Neural crest cell (in vitro differentiated cells): ENCODE measurements at places on chromosomes 16 and 17. TPM values are rescaled to one million over a fixed set of nuclear protein-coding genes. Genes with fewer than 3 reads are reported as not detected.

DNA sequence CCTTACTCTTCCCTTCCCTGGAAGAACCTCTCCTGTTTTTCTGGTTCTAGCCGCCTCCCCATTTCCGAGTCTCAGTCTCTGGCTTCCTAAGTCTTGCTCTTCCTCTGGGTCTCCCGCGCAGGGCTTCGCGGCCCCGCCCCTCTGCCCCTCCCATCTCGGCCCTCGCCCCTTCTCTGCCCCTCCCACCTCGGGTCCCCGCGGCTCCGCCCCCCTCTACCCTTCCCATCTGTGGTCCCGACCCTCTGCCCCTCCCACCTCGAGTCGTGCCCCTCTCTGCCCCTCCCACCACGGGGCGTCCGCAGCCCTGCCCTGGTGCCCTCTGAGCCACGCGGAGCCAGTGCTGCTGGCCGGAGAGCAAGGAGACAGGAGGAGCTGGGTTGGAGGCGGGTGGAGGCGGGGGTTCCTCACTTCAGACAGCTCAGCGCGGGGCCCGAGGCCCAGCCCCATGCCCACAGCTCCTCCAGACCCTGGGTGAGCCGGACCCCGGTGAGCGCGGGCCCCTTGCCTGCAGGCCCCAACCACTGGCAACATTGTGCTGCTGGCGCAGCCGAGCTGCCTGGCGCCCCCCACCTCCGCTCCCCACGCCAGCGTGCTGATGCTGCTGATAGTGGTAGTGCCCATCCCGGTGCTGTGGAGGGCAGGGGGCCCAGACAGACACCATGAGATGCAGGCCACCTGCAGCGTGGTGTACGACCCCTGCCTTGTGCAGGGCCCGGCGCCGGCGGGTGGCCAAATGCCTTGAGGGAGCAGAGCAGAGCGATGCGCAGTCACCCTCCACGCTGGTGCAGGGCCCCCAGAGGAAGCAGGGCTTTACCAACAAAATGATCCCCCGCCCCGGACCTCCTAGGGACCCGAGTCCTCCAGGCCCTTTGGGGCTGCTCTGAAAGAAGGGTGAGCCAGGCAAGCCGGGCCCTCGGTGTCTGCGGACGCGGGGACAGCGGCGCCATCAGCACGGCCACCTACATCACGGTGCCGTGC, 2115.3 kb downstream of the TP53TG3F start:
- DNase-seq, result no peak

DNA sequence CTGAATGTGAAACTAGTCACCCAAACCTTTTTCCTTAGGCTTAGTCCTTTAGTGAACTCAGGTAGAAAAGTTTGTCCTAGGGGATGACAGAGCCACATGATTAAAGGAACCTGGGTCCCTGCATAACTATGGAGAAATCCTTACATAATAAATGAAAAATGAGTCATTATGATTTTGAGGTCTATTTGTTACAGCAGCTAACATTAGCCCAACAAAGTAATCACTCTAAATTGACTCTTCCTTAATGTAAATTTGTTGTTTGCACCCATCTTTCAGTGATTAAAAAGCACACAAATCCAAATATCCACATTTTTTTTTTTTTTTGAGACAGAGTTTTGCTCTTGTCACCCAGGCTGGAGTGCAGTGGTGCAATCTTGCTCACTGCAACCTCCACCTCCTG, 32.0 kb downstream of the OGFOD1 start:
- DNase-seq, result no peak

GRCh38 chr17:78722246-78722761, 59.8 kb downstream of the CYTH1 start:
- DNase-seq, result no peak

GRCh38 chr16:1651974-1652312, 26.1 kb upstream of the JPT2 start:
- DNase-seq, result no peak

- DNase-seq, result no peak
Observed at GRCh38 chr17:10094797-10095196, 103.6 kb downstream of the GAS7 start.

DNA sequence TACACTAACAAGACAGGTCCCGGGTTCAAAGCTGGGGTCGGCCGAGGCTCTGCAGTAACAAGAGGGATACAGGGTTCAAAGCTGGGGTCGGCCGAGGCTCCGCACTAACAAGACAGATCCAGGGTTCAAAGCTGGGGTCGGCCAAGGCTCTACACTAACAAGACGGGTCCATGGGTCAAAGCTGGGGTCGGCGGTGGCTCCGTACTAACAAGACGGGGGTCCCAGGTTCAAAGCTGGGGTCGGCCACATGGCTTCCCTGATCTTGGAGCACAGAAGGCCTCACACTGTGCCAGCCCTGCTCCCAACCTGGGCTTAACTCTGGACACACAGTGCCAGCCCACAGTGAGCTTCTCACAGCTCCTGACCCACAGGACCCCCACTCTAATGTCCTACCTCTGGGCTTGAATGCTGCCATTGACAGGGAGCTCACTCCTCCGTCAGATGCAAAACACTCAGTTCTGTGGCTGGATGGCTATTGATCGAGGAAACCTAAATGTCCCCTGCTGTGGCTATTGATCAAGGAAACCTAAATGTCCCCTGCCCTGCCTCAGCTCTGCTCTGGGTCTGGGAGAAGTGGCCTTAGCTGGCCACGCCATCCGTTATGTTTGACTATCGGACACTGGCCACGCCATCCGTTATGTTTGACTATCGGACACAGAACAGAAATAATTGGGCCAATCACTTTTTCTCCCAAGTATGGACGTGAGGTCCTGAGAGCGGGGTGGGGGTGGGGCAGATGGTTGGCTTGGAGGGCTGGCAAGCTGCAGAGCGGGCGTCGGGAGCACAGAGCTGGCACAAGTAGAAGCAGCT, 54.6 kb upstream of the DOC2B start:
- DNase-seq, result no peak

DNA sequence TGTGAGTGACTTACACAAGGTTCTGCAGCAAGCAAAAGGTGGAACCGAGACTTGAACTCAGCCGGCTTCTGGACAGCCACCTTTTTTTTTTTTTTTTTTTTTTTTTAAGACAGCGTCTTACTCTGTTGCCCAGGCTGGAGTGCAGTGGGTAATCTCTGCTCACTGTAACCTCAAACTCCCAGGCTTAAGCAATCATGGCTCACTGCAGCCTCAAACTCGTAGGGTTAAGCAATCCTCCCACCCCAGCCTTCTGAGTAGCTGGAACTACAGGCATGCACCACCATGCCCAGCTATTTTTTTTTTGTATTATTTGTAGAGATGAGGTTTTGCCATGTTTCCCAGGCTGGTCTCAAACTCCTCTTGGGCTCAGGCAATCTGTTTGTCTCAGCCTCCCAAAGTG, 55.2 kb upstream of the GOT2 start:
- DNase-seq, result no peak

DNA sequence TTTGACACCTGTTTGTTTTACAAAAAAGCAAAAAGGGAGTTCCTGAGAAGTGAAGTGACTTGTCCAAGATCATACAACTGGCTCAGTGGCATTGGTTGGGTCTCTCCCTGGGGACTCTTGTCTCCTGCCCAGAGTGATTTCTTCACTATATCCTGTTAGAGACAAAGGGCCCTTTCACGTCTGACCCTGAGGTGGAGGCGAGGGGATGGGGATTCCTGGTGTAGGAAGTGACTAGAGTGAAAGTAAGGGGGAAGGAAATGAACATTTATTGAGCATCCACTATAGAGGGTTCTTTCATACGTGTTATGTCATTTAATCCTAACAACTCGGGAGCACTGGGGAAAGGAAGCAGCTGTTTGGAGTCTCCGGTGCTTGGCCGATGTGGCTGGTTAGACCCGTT, 9.0 kb downstream of the ITGB3 start:
- no peak for DNase-seq

- no peak for DNase-seq
Observed at GRCh38 chr17:80406146-80406545, 8.8 kb upstream of the ENDOV start.

DNA sequence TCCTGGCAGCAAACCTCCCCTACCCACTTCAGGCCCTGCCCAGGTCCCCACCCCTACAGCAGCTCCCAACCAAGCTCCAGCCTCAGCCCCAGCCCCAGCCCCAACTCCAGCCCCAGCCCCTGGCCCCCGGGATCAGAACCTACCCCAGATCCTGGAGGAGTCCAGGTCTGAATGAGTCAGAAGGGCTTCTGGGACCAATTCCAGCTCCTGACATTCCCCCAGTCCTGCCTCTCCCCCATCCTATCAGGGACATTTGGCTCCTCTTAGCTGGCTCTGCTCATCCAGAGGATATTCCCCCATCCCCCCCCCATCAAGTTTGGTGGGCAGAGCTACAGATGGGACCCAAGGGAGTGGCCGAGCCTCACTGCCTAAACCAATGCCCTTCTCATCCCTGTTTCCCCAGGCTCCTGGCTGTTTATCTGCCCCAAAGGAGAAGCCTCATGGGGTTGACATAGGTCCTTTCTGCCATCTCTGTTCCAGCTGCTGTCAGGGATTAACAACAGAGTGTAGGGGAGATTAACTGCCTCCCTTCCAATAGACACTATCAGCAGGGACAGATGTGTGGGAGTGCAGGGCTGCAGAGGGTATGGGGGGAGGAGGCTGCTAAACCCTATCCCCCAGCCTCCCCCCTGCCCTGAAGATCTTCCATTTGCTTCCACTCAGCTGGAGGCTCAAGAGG, 16.5 kb downstream of the CNTNAP1 start:
- DNase-seq, result no peak

DNA sequence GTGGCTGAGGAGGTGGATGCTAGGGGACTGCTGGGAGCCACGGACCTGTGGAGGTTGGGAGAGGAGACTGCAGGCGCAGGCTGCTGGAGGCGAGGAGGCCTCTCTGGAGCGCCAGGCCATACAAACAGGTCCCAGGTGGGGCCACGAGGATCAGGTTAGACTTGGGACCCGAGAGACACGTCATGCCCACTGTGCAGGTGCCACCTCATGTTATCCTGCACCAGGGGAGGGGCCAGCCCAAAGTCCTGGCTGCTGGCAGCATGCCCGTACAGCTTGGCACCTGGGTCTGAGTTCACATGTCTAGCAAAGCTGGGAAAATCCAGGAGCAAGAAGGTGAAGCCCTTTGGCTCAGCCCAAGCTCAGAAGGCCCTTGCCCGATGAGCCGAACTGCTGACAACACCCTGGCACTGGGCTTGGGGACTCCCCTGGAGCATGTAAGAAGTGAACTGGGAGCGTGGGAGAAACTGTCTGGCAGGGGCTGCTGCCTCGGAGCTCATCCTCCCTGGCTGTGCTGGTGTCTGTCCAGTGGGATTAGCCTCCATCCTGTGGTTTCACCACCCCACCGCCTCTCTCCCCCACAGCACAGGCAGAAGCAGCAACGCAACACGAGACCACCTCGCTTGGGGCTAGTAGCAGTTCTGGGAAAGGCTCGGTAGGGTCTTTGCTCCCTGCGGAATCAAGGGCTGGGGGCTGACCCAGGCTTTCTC, 5.3 kb downstream of the ARHGDIA start:
- no peak for DNase-seq

- DNase-seq, result no peak
Observed at GRCh38 chr17:60959011-60959410, 281.4 kb downstream of the BCAS3 start.

DNA sequence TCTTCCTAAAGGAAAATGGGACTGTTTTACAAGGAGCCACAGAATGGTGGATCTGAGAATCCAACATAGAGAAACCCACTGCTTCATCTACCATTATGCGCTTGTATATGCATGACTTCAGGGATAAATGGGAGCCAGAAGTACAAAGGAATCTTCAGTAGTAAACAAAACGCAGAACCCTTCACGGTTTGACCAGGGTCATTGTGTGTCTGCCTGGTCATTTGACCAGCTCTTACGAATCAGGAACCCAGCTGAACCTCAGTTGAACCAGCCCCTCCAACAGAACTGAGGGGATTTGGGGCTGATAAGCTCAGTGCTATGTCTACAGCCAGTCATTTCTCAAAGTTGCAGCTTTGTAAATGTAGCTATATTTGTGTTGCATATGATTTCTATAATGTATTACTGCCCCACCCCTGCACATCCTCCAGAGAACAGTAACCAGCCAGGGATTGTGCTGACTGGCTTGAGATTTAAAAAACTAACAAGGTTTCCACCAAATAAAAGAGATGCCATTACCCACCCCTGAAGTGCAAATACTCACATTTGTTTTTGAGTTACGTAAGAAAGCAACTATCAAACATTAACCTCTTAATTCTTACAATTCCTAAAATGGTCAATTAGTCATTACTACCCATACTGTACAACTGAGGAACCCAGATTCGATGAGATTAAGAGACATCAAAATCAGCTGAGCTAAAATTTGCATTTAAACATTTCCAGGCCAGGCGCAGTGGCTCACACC, 6.3 kb downstream of the CMTM4 start:
- DNase-seq, result no peak

- no peak for DNase-seq
Observed at GRCh38 chr17:36942019-36942599, 4.8 kb downstream of the LHX1 start.

GRCh38 chr16:54647725-54648221, 282.9 kb upstream of the IRX5 start:
- DNase-seq, result no peak

- DNase-seq, result no peak
Observed at GRCh38 chr17:34837876-34838478, 123.3 kb downstream of the CCT6B start.

DNA sequence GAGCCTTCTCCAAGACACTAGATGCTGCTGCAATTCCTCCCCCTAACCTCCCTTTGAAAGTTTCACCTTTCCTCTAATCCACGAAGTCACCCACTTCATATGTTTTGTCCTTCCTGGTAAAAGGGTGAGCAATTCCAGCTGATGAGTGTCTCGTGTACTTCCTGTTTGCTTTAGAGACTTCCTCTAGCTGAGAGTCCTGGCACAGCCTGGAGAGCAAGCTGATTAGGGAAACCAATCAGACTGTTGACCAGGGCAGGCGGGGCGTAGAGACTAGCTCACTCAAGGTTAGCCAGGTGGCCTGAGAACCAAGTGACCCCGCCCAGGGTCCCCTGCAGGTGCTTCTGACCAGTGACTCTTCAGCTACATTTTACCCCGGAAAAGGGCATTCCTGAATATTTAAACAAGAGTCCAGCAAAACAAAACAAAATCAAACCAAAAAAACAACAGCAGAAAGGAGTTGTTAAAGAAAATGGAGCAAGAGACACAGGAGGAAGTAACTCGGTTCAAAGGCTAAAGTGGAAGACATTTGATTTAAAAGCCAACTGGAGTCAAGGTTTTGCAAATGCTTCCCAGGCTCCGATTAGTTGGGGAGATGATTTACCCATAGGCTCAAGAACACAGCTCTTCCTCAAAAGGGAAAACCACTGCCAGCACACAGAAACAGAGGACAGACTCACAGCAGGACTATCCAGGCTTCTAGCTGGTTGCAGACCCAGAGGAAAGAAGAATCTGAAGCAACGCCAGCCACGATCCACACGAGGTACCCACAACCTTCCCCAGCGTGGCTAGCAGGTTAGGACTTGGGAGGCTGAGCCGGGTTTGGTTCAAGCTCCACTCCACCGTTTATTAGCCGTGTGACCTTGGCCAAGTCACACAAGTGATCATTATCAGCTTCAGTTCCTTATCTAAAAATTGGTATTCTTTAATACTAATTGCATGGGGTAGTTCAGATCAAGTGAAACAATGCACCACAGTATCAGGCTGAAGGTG, 13.4 kb downstream of the HSPB9 start:
- no peak for DNase-seq

Gene TELO2
- 77.9 and 87.5 TPM in 2 replicates for total RNA-seq

Gene CCP110
- 35.2 and 36.3 TPM in 2 replicates for total RNA-seq

Gene TBC1D3I
- total RNA-seq, result 0.71 and 0.96 TPM in 2 replicates

Gene DHRS7C
- not detected in 2 replicates for total RNA-seq

Gene OTOP3
- not detected in 2 replicates for total RNA-seq

Gene TOB1
- total RNA-seq, result 26.2 and 29.5 TPM in 2 replicates

Gene CDRT15L2
- not detected in 2 replicates for total RNA-seq

Gene CD300LB
- total RNA-seq, result not detected in 2 replicates

Gene ASGR1
- 9.6 and 11.2 TPM in 2 replicates for total RNA-seq

Gene KRTAP4-11
- total RNA-seq, result not detected in 2 replicates
